ENCODE measurements at places on chromosomes 16 and 17.

- DNase-seq = no peak
Measured at GRCh38 chr16:2056681-2057407, 9.1 kb downstream of the TSC2 start.

DNA sequence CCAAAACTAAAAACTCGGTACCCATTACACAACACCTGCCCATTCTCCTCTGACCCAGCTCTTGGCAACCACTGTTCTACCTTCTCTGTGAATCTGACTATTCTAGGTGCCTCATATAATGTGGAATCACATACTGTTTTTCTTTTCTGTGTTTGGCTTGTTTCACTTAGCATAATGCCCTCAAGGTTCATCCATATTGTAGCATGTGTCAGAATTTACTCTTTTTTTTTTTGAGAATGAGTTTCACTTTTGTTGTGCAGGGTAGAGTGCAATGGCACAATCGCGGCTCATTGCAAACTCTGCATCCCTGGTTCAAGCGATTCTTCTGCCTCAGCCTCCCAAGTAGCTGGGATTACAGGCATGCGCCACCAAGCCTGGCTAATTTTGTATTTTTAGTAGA is 59.5 kb upstream of the RBL2 start:
- no peak for DNase-seq

DNA sequence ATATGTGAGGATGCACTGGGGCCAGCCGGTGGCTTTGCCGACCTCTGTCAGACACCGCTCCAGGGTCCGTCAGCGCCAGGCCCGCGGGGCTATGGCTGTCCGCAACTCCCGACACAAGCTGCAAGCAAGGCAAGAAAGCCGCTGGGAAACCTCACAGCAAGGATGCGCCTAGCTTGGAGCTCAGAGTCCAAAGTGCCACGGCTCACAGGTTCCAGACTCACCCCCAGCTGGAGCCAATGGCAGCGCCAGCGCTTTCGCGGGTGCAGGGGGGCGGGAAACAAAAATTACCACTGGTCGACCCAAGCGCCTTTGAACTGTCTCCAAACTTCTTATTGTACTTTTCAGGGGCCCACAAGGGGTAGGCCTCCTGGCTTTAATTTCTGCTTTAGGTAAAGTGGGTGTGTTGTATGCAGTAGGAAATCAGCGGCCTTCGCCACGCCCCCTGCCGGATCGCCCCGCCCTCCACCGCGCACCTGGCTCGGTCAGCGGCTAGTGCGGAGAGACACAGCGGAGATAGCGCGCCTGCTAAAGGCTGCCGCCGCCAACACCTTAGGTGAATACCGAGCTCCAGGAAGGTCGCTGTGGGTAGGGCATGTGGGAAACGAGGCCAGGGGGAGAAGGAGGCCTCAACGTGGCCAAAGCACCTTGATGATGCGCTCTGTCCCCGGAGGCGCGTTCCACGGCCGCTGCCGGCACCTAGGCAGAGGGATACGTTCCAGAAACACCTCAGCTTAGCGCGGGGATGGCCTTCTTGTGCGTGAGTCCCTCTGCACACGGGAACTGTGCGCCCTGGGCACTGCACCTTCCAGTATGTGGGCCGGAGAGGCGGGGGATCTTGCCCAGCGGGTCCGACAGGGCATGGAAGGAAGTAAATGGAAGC is 61.0 kb upstream of the RBL2 start:
- no peak for DNase-seq

GRCh38 chr16:82300374-82300951 is 130.4 kb upstream of the MPHOSPH6 start:
- no peak for DNase-seq

GRCh38 chr16:69763599-69763942 is 1.4 kb downstream of the WWP2 start:
- no peak for DNase-seq

DNA sequence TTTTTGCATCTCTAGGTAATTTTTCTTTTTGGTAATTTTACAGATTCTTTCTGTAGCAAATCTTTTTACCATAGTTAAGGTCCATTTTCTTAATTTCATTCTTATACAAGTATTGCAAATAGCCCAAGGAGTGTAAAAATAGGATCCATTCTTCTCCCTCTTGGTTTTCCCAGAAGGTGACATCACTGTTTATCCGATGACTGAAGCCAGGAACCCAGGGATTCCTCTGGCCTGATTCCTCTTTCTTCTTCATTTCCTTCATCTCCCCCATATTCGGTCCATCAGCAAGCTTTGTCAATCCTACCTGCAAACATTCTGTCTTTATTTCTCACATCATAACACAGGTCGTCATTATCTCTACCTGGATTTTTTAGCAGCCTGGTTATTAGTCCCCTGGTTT is 5.3 kb downstream of the RBBP6 start:
- no peak for DNase-seq

DNA sequence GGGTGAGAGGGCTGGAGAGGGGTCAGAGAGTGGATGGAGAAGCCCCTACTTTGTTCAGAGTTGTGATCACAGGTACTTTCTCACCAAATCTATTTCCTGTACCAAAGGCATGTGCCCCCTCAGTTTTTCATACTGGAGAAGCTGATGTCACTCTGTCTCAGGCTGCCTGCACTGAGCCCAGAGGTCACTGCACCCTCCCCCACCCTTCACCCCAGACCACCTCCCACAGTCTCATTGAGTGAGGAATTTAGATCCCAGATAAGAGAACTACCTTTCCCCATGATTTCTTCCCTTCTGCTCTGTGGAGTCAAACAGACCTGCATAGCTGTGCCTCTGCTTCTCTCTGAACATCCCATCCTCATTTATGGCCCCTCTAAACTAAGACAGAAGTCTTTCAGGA is 140.0 kb upstream of the IRX6 start:
- DNase-seq = no peak

- no peak for DNase-seq
Measured at GRCh38 chr16:67719778-67720144, 645 bp upstream of the GFOD2 start.

DNA sequence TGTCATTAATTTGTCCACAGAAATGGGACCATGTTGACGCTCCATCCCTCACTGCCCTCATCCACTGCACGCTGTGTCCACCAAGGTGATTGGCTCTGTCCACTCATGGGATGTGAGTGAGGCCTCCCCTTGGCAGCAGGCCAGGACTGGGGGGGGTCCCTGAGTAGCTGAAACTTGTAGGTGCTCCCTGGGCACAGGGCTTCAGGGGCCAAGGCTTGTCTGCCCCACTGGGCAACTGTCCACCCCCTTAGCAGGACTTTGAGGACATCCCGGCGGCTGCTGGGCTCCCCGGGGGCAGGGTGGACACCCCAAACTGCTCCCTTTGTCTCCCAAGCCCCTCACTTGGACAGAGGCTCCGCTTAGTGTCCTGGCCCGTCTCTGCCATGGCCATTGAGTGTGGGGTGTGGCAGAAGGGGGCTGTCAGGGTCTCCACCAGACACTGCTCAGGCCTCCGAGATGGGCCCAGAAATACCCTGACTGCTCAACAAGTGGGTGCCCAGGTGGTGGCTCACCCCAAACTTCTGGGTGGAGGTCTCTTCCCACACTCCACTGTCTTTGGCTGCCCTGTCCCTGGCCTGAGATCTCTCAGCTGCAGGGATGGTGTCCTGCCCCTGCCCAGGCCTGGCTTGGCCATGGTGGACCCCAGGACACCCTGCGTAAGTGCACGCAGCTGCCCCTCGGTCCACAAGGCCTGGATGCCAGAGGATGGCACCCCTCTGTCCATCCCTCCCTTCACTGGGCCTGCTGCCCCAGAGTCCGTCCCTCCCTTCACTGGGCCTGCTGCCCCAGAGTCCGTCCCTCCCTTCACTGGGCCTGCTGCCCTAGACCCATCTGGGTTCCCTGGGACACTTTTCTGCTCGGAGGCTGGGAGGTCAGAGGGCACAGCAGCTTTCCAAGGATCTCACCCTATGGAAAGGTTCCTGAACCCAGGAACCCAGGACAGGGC is 2.9 kb upstream of the RAB40C start:
- DNase-seq = no peak

DNA sequence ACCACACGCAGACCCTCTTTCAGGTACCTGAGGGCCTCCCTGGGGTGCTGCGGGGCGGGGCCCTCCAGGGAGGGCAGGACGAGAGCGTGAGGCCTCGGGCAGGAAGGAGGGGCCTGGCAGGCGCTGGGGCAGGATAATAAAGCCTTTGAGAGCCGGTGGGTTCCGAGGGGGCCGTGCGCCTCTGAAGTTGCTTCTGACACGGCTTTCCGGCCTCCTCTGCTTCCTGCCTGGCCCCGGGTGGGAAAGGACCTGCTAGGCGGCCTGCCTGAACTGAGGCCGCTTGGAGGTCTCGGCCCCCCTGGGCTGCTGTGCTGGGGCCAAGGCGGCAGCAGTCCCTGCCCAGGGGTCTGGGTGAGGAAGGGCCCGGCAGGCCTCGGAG is 10.4 kb downstream of the CENPX start:
- DNase-seq = no peak

GRCh38 chr17:52895272-52895671 is 736.8 kb upstream of the CA10 start:
- no peak for DNase-seq

DNA sequence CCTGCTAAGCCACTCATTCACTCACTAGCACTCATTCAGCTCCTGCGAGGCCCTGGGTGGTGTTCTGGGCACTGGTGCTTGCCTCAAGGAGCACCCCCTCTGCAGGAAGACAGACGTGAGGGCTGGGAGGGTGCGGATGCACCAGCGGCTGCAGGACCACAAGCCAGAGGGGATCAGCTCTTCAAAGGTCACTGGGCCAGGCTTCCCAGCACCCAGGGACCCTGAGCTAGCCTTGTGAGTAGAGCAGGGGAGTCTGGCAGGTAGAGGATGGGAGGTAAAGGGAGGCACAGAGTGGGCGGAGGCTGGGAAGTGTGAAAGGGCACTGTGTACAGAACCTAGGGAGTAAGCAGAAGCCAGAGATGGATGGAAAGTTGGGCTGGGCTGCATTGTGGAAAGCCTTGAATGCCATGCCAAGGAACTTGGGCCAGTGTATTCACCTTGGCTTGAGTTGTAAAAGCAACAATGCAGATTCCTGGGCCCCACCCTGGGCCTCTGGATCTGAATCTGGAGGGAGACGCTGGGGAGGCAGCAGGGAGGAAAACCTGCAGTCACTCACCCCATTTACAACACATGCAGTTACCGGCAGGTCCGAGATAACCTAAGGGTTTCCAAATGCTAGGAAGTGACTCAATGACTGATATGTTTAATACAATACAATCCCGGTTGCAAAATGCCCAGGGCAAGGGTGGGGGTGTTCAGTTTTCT is 1.7 kb downstream of the IL4R start:
- no peak for DNase-seq

- DNase-seq = no peak
Measured at GRCh38 chr17:79290726-79291125, 216.1 kb downstream of the ENGASE start.

DNA sequence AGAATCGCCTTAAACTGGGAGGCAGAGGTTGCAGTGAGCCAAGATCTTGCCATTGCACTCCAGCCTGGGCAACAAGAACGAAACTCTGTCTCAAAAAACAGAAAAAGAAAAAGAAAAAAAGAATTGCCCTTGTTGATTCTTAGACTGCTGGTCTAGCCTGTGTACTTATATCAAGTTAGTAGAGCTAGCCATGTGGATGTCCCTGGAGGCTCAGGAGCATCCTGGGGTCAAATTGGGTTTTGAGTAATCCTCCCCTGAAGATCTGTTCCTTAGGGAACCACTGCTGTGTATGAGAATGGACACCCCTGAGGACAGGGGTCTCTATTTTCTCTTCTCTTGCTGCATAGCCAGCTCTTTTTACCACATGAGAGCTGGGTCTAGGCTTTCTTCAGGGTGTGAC is 21.5 kb downstream of the SLC7A6OS start:
- no peak for DNase-seq

GRCh38 chr17:80291691-80292487 is 31.2 kb downstream of the RNF213 start:
- DNase-seq = no peak

- DNase-seq = peak; percentile 69
Measured at GRCh38 chr16:30956601-30957455, 726 bp upstream of the SETD1A start.

All from amniotic stem cell (primary cell).